ENCODE measurements at places on chromosomes 13 and 19.

GRCh38 chr13:66887088-66887487 lies 343.0 kb downstream of the PCDH9 start:
- no peaks in the 10 kb centered on the region for H3K27me3 ChIP-seq
- H3K27ac ChIP-seq = no peak overlapping the region
- no peak for DNase-seq
- H3K4me3 ChIP-seq = no peak overlapping the region

DNA sequence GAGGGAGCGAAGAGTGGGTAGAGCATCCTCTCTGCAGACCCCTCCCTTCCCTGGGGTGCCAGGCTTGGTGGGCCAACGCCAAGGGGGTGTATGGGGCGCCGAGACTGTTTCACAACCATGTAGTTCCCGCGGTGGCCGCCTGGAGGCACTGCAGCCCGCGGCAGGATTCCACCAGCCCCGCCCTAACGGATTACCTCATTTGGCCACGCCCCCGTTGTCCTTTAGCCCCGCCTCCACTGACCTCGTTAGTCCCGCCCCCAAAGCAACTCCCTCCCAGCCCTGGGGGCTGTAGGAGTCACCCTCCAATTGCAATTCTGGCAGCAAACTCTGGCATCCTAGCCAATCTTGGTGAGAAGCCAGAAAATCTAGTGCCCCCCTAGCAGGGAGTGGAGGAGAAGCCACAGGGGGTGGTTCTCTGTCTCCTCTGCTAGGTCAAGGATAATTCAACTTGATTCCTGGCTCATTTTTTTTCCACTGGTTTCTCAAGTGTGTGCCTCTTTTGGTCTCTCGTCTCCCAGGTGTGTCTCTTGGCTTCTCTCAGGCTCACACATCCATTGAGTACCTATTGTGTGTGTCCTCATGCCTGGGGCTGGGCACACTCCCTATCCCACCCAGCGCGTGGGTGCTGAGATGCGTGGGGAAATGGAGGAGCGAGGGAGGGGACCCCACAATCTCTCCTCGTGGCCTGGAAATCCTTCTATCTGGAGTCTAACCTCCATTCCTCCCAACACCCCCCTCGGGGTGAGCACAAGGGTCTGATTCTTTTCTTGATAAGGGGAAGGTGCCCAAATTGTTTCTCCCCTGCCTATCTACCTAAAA lies 2.0 kb downstream of the OLFM2 start:
- peak overlapping the region; percentile 34 for H3K4me3 ChIP-seq
- peak; percentile 88 for DNase-seq
- H3K36me3 ChIP-seq = peaks cover 2% of the 10 kb centered on the region
- H3K4me1 ChIP-seq = peaks cover 32% of the 10 kb centered on the region
- H3K27ac ChIP-seq = no peak overlapping the region
- peaks cover 61% of the 10 kb centered on the region for H3K27me3 ChIP-seq

GRCh38 chr19:33159149-33159548 lies 27.2 kb downstream of the WDR88 start:
- peaks cover 1% of the 10 kb centered on the region for H3K36me3 ChIP-seq
- no peak overlapping the region for H3K27ac ChIP-seq
- peaks cover 33% of the 10 kb centered on the region for H3K4me1 ChIP-seq
- no peaks in the 10 kb centered on the region for H3K27me3 ChIP-seq
- no peak for DNase-seq

DNA sequence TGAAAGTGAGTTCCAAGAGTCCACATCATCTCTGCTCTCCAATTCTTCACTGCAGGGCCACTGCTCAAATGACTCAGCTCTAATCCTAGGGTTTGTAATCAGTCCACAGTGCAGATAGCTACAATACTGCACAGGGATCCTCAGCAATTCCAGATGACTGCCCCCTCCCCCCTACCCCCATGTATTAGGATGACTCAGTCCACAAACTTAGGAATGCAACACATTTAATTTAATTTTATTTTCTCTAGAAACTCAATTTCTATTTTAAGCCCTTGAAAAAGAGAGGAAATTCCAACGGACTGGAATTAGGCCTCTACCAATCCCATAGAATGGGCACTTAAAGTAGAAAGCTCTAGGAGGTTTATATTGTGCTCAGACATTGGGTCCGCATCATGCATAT lies 173.8 kb upstream of the SOX21 start:
- no peak overlapping the region for H3K4me3 ChIP-seq
- H3K4me1 ChIP-seq = no peaks in the 10 kb centered on the region
- no peaks in the 10 kb centered on the region for H3K27me3 ChIP-seq
- H3K36me3 ChIP-seq = no peaks in the 10 kb centered on the region
- DNase-seq = no peak
- H3K27ac ChIP-seq = no peak overlapping the region

DNA sequence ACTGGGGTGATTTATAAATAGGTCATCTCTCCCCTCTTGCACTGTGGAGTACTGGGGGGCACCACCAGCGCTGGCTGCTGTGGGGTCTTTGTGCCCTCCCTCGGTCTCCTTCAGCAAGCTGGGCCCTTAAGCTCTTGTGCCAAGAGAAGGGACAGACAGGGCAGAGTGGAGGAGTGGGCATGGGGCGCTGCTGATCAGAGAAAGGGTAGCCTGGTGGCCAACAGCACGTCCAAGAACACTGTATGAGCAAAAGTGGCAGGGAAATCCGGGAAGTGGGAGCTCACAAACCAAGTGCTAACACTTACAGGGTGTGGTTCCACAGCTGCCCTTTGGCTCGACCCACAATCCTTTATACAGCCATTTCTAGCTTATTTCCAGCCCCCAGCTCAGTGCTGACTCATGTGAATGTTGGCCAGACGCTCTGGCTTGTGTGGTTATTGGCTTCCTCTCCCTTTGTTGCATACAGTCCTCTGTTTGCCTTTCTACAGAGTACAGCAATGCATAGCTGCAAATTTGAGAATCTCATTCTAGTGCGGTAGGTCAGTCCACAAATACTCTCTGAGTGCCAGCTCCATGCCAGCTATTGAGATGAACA lies 298.8 kb downstream of the SHISA2 start:
- H3K36me3 ChIP-seq = no peaks in the 10 kb centered on the region
- H3K4me3 ChIP-seq = no peak overlapping the region
- H3K27me3 ChIP-seq = no peaks in the 10 kb centered on the region
- H3K27ac ChIP-seq = no peak overlapping the region
- no peak for DNase-seq

DNA sequence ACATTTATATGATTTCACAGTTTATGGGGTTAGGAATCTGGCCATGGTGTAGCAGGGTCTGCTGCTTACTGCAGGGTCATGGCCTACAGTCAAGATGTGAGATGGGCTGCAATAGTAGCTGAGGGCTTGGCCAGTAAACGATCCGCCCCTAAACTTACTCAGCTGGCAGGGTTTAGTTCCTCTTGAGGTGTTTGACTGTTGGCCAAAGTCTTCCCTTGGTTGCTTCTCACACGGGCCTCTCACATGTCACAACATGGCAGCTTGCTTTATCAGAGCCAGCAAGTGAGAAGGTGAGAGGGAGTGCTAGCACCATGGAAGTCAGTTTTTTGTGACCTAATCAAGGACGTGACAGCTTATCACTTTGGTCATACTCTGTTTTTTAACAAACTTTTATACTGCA lies 77.1 kb downstream of the DNAJC3 start:
- H3K36me3 ChIP-seq = peaks cover 12% of the 10 kb centered on the region
- no peaks in the 10 kb centered on the region for H3K27me3 ChIP-seq
- H3K4me3 ChIP-seq = no peak overlapping the region
- no peak for DNase-seq
- H3K4me1 ChIP-seq = peaks cover 12% of the 10 kb centered on the region

GRCh38 chr13:20190481-20191310 lies 2.0 kb downstream of the GJB2 start:
- no peak overlapping the region for H3K4me3 ChIP-seq
- H3K27me3 ChIP-seq = peaks cover 44% of the 10 kb centered on the region
- no peaks in the 10 kb centered on the region for H3K36me3 ChIP-seq
- H3K4me1 ChIP-seq = peaks cover 29% of the 10 kb centered on the region
- no peak for DNase-seq

DNA sequence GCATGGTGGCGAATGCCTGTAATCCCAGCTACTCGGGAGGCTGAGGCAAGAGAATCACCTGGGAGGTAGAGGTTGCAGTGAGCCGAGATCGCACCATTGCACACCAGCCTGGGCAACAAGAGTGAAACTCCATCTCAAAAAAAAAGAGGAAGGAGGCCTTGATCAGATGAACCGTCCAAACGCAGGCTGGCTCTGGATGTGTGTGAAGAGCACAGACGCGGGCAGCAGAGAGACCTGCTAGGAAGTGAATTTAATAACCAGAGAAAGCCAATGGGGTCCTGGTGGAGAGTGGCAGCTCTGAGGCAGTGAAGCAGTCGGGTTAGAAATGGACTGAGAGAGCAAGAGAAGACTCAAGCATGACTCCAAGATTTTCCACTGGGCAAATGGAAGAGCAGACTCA lies 136.5 kb downstream of the RNF17 start:
- no peak for DNase-seq
- H3K27ac ChIP-seq = no peak overlapping the region
- H3K27me3 ChIP-seq = no peaks in the 10 kb centered on the region
- H3K4me1 ChIP-seq = no peaks in the 10 kb centered on the region
- H3K36me3 ChIP-seq = peaks cover 10% of the 10 kb centered on the region
- no peak overlapping the region for H3K4me3 ChIP-seq

GRCh38 chr13:25678398-25678797 lies 306.6 kb downstream of the ATP8A2 start:
- no peak for DNase-seq
- no peak overlapping the region for H3K4me3 ChIP-seq
- no peaks in the 10 kb centered on the region for H3K36me3 ChIP-seq
- no peaks in the 10 kb centered on the region for H3K4me1 ChIP-seq
- peaks cover 4% of the 10 kb centered on the region for H3K27me3 ChIP-seq
- H3K27ac ChIP-seq = no peak overlapping the region

DNA sequence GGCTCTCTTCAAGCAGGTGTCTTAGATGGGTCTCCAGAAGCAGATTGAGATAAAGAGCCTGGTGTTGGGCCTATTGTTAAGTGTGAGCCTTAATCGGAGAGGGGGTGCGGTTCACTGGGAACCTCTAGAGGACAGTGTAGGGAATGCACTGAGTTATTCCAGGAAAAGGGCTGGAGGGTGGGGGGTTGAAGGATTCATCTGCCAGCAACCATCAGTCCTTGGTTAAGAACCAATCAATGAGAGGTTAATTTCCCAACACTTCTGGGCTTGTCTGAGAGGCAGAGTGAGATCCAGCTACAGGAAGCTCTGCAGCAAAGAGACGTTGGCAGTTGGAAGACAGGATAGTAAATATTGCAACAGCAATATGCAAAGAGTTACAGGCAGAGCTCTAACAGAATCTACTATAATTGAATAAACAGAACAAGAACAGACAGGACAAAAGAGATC lies 28.7 kb downstream of the CYP4F2 start:
- H3K4me3 ChIP-seq = no peak overlapping the region
- no peak overlapping the region for H3K27ac ChIP-seq
- peaks cover 5% of the 10 kb centered on the region for H3K27me3 ChIP-seq

DNA sequence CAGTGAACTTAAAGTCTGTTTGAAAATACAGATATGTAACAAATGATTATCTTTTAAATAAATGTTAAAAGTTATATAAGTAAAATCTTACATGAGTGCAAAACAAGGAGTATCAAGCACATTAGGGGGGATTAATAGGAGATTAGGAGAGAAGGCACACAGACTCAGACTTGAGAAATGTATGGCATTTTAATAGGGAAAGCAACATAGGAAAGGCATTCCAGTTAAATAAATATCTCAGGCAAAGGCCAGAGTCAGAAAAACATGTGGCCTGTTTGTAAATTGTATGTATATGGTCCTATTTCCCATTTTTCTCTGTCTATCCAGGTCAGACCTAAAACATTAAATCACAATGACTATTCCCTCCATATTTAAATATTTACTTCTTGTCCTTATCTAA lies 462.7 kb downstream of the GPC6 start:
- no peak for DNase-seq
- H3K27me3 ChIP-seq = no peaks in the 10 kb centered on the region
- H3K4me3 ChIP-seq = no peak overlapping the region
- no peaks in the 10 kb centered on the region for H3K4me1 ChIP-seq
